ENCODE measurements at places on chromosomes 4 and X.

DNA sequence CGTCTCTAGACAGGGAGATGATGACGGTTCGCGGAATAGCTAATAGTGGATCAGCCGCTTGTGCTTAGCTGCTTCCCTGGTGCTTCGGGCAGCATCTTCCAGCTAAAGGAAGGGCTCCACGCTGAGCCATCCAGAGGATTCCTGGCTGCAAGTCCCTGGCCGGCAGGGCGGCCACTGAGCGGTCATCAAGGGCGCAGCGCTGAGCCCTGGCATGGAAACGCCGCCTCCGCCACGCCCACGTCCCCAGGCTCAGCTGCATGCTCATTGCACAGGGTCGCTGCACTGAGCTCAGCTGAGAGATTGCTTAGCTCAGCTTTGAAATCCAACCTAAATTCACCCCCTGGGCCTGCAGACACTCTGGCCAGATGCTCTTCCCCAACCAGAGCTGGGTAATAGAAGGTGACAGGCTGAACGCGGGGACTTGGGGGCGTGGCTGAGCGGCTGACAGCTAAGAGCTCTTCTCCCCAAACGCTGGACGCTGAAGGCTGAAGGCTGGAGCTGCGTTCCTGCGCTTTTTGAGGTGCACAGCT lies 118.2 kb upstream of the KIT start:
- DNase-seq: no peak

- no peak for DNase-seq
These were observed 33.1 kb downstream of the KDM6A start for GRCh38 chrX:44906041-44906440.

DNA sequence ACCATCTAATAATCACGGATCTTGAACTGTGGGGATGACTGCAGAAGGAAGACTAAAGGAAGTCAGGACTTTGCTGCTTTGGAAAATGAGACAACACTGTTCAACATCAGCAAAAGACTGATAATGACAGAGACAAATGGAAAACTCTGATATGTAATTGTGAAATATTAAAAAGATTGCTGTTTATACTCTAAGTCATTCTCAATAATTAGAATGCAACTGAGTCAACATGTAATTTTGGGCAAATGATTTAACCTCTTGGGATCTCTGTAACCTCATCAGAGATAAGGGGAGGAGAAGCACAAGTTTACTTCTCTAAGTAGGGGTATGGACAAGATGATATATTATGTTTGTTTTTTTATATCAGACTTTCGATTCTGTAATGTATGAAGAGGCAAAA lies 121.9 kb downstream of the GASK1B start:
- DNase-seq: no peak

DNA sequence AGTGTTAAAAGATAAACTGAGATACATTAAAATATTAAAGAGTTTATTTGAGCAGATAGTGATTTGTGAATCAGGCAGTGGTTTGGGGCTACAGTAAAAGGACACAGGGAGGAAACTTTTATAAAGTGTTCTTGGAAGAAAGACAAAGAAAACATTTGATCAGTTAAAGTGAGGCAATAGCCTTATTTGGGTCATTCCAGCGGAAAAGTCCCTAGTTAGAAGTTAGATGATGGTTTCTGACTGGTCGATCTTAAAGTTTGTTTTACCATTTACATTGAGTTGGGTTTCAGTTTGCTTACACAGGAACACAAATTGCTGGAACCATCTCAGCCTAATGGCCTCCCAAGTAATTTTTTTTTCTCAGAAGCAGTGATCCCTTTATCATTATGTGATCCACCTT lies 69.7 kb downstream of the PPP1R2C start:
- no peak for DNase-seq

GRCh38 chr4:164935363-164935762 lies 42.1 kb downstream of the TRIM61 start:
- no peak for DNase-seq

All from stimulated activated CD8-positive, alpha-beta memory T cell treated with anti-CD3 and anti-CD28 coated beads, Interleukin-15, amount 100 ng/mL, for 48 hours (primary cell).